LNCaP clone FGC (cell line): ENCODE measurements at places on chromosomes 1 and 21.

- no peak for DNase-seq
Observed at GRCh38 chr1:168554603-168555483, 11.0 kb upstream of the XCL2 start.

DNA sequence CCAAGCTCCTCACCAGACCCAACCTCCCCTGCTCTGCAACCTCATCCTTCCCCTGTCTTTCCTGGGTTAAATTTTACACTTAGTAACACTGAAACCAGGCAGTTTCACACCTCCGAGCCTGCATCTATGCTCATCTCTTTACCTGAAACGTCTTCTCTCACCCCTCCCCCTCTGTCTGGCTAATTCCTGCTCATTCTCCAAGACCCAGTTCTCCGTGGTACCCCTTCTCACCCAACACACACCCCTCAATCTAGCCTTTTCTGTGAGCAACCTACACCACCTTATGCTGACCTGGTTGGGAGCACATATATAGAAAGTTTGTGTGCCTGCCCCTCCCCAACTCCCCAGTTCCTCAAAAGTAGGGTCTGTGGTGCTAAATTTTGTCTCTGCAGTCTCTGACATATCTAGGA, 3.7 kb upstream of the KIAA1614 start:
- DNase-seq, result no peak

DNA sequence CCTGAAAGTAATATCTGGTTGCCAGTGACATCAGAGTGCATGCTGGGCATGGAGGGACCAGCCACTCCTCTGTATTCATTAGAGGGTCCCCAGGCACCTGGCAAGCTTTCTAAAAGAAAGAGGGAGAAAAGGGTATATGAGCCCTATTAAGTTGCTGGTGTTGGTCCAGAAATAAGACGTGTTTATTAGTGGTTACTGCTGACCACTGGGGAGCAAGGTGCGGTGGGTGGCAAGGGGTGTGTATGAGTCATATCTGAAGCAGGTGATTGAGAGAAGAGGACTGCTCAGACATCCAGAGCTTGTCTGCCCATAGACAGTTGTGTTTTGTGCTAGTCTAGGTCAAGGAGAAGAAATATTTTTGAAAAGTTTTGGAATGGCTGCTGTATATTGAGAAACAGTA, 298.1 kb downstream of the TM2D1 start:
- DNase-seq, result no peak

DNA sequence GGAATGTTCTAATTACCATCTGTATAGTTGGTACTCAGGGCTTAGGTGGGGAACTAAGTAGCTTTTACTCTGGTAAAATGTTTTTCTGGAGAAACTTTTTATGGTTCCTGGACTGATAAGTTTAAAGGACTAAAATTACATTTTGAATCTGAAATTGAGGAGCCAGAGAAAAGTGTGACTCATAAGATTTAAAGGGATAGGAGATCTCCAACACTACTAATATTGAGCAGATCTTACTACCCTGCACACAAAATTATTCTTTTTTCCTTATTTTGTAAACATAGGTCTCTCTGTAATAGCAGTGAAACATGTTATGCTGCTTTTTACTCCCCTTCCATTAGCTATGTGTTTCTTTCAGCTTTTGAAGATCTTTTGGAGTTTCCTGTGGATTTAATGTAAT, 32.5 kb downstream of the MTF2 start:
- no peak for DNase-seq

GRCh38 chr1:202567738-202568137, 142.5 kb downstream of the SYT2 start:
- no peak for DNase-seq

DNA sequence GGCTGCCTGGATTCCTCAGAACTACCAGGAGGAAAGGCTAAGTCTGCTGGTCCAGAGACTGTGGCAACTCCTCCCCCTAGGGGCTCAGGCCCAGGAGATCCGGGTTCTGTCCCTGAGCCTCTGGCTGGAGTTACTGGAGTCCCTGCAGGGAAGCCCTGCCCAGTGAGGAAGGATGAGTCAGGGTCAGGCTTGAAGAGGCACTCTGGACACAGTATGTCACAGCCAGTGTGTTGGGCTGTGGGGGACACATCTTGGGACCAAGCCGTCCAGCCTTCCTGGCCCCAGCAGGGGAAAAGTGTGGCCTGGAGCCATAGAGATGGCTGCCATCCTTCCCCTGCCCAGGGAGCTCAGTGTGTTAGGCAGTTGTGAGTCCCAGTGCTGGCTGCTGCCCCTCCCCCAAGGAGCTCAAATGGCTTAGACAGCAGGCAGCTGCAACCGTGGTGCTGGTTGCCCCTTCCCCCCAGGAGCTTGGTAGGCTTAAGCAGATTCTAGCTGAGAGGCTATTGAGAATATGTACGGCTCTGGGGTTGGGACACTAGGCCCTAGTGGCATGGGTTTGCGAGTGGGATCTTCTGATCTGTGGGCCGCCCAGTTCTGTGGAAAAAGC, 28.2 kb upstream of the RABGAP1L start:
- no peak for DNase-seq

- DNase-seq, result no peak
Observed at GRCh38 chr1:154433161-154433764, 28.1 kb downstream of the IL6R start.
